ENCODE measurements at places on chromosomes 2 and 18.

- no peak overlapping the region for H3K4me3 ChIP-seq
- H3K4me1 ChIP-seq = no peaks in the 10 kb centered on the region
- no peaks in the 10 kb centered on the region for H3K27me3 ChIP-seq
- H3K36me3 ChIP-seq = no peaks in the 10 kb centered on the region
- no peak overlapping the region for H3K27ac ChIP-seq
Observed at GRCh38 chr2:6644261-6644660, 221.4 kb downstream of the CMPK2 start.

DNA sequence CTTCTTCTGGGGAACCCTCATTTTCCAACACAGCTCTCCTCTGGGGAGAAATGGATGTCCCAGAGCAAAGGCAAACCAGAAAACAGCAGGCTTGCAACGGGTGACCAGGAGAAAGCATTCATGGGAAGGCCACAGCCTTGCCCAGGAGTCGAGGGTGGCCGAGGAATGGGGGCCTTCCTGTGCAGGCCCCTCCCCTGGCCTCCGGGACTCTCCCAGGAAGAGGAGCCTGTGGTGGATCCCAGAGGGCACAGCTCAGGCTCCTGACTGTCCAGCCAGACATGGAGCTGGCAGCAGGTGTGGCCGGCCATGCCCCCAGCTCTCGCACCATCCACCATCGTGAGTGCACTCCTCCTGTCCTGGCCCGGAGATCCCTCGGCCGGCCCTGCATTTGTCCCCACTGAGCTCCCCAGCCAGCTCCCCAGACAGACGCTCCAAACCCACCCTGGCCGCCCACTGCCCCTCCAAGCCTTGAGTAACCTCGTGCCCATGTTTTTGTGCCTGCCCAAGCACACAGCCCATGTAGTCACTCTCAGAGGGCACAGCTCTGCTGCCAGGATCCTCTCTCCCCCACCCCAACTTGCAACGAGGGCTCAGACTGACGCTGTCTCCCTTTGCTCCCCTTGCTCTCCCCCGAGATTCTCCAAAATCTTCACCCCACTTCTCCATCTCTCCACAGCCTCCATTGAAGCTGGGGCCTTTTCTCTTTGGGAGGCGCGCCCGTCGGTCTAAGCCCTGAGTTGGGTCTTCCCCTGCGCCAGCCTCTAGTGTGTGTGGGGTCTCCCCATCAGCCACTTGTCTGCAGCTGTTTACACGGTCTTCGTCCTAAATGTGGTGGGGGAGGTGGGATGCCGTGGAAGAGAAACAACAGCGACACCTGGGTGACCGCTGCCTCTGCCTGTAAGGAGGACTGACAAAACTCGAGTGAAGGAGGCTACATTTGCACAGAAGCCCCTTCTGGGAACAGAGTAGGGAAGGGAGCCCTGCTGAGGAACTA, 9.8 kb downstream of the PRLH start:
- peaks cover 7% of the 10 kb centered on the region for H3K4me1 ChIP-seq
- H3K27ac ChIP-seq = no peak overlapping the region
- peaks cover 4% of the 10 kb centered on the region for H3K27me3 ChIP-seq
- H3K36me3 ChIP-seq = no peaks in the 10 kb centered on the region

- H3K36me3 ChIP-seq = no peaks in the 10 kb centered on the region
- H3K27ac ChIP-seq = no peak overlapping the region
- no peaks in the 10 kb centered on the region for H3K27me3 ChIP-seq
- DNase-seq = peak; percentile 4
- H3K4me1 ChIP-seq = no peaks in the 10 kb centered on the region
Observed at GRCh38 chr2:138829326-138829919, 49.2 kb upstream of the NXPH2 start.

DNA sequence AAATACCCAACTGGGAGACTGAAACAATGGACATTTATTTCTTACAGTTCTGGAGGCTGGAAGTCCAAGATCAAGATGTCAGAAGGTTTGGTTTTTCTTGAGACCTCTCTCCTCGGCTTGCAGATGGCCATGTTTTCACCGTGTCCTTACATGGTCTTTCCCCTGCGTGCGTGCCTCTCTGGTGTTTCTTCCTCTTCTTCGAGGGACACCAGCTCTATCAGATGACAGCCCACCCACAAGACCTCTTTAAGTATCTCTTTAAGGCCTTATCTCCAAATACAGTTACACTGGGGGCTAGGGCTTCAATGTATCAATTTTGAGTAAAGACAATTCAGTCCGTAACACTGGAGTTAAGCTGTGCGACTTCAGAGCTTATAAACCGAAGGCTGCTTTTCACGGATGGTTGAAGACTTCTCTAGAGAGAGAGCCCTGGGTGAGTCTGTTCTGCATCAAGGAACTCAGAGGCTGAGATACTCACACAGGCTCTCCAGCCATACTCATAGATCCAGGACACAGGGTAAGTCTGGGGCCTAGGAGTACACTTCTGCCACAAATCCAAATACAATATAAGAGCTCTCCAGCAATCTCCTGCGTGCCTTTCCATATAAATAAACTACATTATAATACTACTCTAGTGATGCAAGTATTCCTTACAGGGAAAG, 339.9 kb upstream of the PKDCC start:
- peaks cover 4% of the 10 kb centered on the region for H3K4me1 ChIP-seq
- H3K27ac ChIP-seq = no peak overlapping the region
- H3K27me3 ChIP-seq = no peaks in the 10 kb centered on the region
- H3K4me3 ChIP-seq = no peak overlapping the region

GRCh38 chr2:239137165-239137897, 263.5 kb downstream of the HDAC4 start:
- H3K4me3 ChIP-seq = no peak overlapping the region
- no peaks in the 10 kb centered on the region for H3K4me1 ChIP-seq
- no peak for DNase-seq

DNA sequence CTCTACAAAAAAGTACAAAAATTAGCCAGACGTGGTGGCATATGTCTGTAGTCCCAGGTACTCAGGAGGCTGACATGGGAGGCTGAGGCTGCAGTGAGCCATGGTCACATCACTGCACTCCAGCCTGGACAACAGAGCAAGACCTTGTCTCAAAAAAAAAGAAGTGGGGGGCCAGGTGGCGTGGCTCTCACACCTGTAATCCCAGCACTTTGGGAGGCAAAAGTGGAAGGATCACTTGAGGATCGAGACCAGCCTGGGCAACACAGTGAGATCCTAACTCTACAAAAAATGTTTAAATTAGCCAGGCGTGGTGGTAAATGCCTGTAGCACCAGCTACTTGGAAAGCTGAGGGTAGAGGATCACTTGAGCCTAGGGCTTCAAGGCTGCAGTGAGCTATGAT, 23.1 kb downstream of the KCNG3 start:
- no peak for DNase-seq
- H3K4me1 ChIP-seq = no peaks in the 10 kb centered on the region
- H3K4me3 ChIP-seq = no peak overlapping the region
- no peaks in the 10 kb centered on the region for H3K27me3 ChIP-seq
- no peaks in the 10 kb centered on the region for H3K36me3 ChIP-seq

- DNase-seq = peak; percentile 62
- no peaks in the 10 kb centered on the region for H3K4me1 ChIP-seq
- no peak overlapping the region for H3K27ac ChIP-seq
- H3K4me3 ChIP-seq = no peak overlapping the region
Observed at GRCh38 chr18:63553081-63553480, 10.9 kb downstream of the SERPINB12 start.

DNA sequence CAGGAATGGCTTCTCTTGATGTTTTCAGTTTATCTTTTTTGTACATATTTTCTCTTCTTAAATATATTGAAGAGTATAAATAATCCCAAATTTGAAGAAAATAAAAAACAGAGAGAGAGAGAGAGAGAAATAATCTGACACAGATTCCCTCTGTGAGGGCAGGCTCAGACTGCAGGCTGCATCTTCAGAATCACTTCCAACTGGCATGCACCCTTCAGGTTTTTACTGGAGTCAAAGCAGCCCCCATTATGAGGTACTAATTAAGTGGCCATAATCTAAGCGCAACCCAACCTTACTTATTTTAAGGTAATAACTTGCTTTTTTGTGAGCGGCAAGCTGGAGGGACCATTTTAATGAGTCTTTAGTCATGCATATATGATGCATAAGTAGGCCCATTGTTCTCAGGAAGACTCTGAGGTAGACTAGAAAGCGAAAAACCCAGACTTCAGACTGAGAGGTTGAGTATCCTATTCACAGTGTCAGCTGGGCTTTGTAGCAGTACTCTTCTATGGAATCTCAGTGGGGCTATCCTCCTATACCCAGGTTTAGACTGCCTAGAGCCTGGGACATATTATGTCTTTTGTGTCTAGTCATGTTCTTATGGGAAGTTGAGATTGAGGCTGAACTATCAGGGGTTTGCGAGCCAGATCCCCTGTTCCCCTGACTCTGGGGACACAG, 167.4 kb downstream of the SP3 start:
- H3K4me3 ChIP-seq = no peak overlapping the region
- DNase-seq = no peak
- H3K27ac ChIP-seq = no peak overlapping the region
- H3K4me1 ChIP-seq = no peaks in the 10 kb centered on the region
- peaks cover 26% of the 10 kb centered on the region for H3K27me3 ChIP-seq
- H3K36me3 ChIP-seq = no peaks in the 10 kb centered on the region

- H3K36me3 ChIP-seq = no peaks in the 10 kb centered on the region
- no peaks in the 10 kb centered on the region for H3K4me1 ChIP-seq
- peaks cover 2% of the 10 kb centered on the region for H3K27me3 ChIP-seq
Observed at GRCh38 chr2:68588589-68588988, 54.8 kb upstream of the PROKR1 start.

- no peak for DNase-seq
- 0 out of 2 replicates have a peak, but pooled peaks cover 2% of the 10 kb centered on the region for H3K4me1 ChIP-seq
Observed at GRCh38 chr18:39460136-39460535, 1894.5 kb upstream of the CELF4 start.

Data from IMR-90 (cell line).